Sigmoid colon (tissue), 7 donors: ENCODE measurements at places on chromosomes 2 and 18. TPM values are rescaled to one million over a fixed set of nuclear protein-coding genes. Genes with fewer than 3 reads are reported as not detected.

The REG1B gene
- not detected for total RNA-seq

The ELAC1 gene
- 5.7 TPM for total RNA-seq

The GAL3ST2 gene
- 0.68 TPM for total RNA-seq

The HOXD13 gene
- 33.5 TPM for total RNA-seq

The DPP10 gene
- 4.4 TPM for total RNA-seq

The IGFBP5 gene
- 449 TPM for total RNA-seq

The LOXHD1 gene
- not detected for total RNA-seq

The G6PC2 gene
- not detected for total RNA-seq

The ALMS1 gene
- total RNA-seq, result 36.5 TPM

The MROH2A gene
- not detected for total RNA-seq

The ACOXL gene
- not detected for total RNA-seq

The HS6ST1 gene
- total RNA-seq, result 17.1 TPM

The C2orf78 gene
- total RNA-seq, result not detected

The DQX1 gene
- total RNA-seq, result not detected

The RBBP8 gene
- 16.3 TPM for total RNA-seq

The GAD1 gene
- not detected for total RNA-seq

The CD207 gene
- not detected for total RNA-seq

The PCGF1 gene
- 12.2 TPM for total RNA-seq

The CDH7 gene
- total RNA-seq, result not detected

The AQP12B gene
- not detected for total RNA-seq

The RAD51AP2 gene
- total RNA-seq, result 0.16 TPM

The CCDC150 gene
- total RNA-seq, result 2.1 TPM
